ENCODE measurements at places on chromosomes 3 and 15.

GRCh38 chr3:72655723-72656122 lies 192.5 kb downstream of the SHQ1 start:
- peak; percentile 23 for DNase-seq

DNA sequence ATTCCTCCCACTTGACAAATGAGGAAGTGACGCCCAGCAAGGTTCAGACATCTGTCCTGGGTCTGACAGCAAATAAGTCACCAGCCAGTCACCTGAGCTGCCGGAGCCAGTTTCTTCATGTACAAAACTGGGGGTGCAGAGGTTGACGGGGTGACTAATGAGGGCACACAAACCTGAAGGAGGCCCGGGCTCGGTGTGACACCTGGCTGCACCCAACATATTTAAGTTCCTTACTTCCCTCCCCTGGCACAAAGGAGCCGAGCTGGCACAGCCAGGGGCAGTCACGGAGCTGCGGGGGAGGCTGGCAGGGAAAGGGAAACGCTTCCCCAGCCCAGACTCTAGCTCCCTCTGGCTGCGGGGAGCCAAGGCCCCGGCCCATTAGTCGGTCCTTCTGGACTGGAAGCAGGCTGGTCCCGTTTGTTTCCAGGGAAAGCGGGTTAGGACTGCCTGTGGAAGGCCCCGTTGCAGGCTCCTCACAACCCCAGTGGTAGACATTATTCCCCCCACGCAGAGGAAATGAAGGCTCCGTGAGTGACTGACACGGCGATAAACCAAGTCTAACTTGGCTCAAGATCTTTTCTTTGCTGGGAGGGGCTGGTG lies 2.3 kb downstream of the FBXL22 start:
- DNase-seq, result peak; percentile 51

DNA sequence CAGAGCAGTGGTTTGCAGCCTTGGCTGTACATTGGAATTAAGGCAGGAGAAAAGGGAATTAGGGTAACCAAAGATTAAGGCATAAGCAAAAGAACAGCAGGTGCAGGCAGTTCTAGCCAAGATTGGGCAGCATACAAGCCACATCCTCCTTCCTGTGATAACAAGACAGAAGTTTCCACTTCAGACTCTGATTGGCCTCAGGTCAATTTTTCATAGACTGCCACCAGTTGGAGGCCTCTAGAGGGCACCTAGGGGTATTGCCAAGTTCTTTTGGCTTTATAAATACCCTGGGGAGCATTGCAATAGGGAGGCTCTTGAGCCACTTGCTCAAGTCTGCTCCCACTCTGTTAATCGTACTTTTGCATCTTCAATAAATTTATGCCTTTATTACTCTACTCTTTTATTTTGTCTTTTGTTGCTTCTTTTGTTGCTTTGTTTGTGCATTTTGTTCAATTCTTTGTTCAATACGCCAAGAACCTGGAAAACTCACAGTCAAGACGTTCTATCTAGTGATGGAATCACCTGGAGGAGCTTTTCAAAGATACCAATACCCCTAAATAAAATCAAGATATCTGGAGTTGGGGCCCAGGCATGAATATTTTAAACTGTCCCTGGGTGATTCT lies 32.2 kb upstream of the FMN1 start:
- DNase-seq, result no peak

DNA sequence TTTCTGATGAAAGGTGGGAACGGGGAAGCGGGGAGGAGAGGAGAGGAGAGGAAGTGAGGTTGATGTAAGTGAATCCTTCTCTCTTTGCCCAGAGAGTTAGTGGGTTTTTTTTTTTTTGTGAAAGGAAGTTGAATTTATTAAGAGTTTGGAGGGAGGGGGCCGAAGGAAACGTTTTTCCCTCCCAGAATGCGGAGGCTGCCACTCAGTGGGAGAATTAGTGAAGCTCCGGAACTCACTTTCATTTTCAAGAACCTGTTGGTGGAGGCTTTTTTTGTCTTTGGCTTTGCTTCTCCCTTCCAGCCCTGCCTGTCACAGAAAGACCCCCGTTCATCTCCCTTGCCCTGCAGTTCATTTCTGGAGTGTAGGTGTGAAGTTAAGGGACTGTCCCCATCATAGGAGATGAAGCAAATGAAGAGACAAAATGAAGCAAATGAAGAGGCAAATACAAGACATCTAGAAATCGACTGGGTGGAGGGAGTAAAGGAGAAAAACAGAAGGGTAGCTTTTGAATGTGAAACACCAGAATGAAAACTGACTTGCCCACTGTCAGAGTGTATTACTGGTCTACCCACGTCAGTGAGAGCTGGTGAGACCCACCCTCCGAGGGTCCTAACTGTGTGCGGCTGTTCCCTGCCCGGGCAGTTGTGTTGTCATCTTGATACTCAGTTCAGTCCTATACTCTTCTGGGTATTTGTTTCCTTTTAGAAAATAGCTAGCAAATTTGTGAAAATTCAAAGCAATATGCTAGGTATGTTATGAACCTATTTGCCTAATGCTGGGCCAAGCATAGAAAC lies 91.5 kb downstream of the ITPR1 start:
- DNase-seq, result no peak

DNA sequence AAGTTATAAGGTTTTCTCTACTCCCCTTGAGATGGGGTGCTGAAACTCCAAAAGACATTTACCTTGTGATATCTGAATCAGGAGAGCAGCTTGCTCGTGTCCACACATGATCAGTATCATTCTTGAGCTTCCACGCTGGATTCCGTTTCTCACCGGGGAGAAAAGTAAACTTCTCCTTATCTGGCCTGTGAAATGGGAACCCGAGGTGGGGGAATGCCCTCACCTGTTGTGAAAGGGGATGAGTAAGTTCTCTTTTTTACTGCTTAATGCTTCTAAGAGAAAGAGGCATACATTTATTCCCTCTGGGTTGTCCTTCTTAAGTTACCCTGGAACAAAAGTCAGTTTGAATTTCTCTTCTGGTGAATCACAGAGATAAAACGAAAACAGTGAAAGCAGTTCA lies 440.5 kb upstream of the ADAMTS9 start:
- no peak for DNase-seq

- no peak for DNase-seq
Observed at GRCh38 chr3:9581742-9582141, 28.1 kb upstream of the LHFPL4 start.

DNA sequence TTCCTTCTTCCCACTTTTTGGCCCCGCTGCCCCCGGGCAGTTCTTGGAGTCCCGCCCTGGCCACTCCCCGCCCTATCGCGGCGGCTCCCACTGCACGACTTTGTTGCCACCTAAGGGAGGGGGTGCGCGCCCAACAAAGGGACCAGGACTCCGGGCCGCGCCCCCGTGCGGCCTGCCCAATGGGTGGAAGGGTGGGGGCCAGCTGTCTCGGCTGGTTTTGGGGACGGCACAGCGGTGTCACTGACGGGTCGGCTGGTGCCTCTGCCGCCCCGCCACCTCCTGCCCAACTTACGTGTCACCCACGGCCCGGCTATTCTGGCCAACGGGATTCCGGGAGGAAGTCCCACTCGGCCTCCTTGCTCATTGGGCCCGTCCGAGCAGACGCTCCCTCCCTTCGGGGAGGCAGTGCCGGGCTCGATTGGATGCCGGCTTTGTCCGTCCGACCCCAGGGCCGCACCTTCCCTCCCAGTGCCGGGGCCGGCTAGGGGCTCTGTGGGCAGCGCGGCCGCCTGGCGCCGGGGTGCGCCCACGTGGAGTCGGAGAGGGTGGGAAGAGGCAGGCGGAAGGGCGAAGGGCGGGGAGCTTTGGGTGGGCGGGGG lies at the start of gene GOLIM4:
Gene GOLIM4, minus strand, starts transcription at position 314 of the 599 bp plus-strand sequence. CDS start 639 bp downstream, outside the sequence.
- peak; percentile 76 for DNase-seq

DNA sequence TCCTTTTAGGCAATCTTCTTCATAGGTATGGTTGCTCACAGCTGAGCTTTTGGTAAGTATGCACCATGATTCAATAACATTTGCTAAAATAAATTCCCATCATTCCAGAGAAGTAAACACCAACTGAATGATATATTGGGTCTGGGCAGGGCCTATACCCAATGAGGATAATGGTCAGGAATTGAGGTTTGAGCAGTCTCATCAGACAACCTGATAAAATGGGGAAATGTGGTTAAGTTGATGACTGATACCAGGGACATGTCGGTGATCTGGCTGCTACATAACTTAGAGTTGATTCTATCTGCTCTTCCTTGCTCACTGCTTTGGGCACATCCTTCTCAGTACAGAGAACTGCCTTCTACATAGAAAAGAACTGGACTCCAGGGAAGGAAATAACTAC lies 92.9 kb downstream of the GPR156 start:
- DNase-seq, result no peak

DNA sequence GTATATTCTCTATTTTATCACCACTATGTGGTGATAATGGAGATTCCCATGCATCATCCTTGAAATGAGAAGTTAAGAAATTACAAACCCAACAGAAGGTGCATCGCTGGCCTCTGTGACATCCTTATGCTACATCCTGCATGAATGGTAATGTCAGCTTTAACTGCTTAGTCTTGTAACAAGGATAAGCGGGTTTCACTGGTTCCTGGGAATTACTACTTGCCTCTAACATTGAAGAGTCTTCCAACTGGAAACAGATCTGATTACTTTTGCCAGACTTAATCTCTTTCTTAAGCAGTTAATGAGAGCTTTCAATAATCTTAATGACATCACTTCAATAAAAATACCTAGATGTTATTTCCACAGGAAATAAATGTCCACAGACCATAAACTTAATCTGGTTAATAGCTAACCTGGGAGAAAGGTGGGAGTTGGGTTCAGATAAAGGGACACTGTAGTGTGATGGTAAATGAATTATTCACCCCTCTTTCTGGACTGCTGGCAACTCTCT lies 44.0 kb downstream of the FMN1 start:
- DNase-seq, result no peak

GRCh38 chr15:74209997-74210671 lies 7.5 kb upstream of the STRA6 start:
- DNase-seq, result no peak

DNA sequence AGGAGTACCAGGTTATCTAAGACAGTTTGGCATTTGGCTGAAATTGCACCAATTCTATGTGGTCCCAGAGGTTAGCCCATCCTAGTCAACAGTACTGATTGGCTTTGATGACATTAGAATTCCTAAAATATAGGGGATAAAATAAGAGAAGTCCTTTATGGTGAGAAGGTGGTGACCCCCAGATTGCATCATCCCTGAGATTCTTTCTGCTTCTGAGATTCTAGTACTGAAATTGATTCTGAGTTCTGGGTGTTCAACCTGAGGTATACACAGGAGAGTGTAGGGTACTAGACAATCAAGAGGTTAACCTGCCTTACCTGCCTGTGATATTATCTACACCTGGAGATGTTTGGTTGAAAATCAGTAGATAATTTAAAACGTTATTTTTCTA lies 140.9 kb upstream of the MRPS22 start:
- DNase-seq, result no peak

- no peak for DNase-seq
Observed at GRCh38 chr15:96505014-96505413, 174.5 kb downstream of the NR2F2 start.

DNA sequence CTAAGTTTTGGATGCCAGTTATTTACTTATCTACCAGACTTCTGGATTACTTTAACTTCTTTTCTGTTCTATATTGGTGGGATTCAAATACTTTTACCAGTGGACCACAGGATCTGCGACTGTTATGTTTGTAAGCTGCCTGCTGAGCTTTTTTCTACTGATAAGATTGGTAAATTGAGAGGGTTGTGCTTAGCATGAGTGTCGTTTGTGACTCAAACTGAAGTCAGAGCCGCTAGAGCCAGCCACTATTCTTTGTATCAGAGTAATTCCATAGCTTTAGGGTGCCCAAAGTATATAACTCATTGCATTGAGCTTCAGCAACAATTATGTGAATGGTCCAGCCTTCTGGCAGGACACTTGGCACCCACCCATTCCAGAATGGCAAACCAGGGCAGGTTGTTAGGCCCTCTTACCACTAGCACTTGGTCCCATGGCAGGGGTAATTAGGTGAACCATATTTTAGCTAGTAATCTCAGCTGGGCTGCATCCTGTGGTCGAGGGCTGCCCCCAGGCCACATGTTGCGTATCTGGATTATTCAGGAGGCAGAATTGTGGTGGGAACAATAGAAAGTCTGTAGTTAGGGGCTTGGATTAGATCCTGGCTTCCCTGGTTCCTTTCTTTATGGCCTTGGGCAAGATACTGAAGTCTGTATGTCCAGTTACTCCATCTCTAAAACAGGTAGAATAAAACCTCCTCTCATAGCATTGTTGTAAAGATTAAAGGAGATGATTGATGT lies 6.0 kb downstream of the PLCL2 start:
- DNase-seq, result no peak

DNA sequence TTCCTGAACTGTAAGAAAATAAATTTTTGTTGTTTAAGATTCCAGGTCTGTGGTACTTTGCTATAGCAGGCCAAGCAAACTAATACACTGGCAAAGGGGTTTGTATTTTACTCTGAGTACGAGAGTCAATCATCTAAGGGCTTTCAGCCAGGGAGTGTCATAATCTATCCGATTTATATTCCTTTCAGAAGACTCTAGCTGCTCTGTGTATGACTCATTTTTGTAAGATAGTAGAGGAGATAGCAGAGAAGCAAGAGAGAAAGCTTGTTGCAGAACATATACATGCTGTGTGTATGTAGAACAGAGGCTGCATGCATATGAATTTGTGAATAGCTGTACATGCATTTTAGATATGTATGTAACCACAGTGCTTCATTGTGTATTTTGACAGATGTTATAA lies 577.9 kb upstream of the EPHA6 start:
- no peak for DNase-seq

DNA sequence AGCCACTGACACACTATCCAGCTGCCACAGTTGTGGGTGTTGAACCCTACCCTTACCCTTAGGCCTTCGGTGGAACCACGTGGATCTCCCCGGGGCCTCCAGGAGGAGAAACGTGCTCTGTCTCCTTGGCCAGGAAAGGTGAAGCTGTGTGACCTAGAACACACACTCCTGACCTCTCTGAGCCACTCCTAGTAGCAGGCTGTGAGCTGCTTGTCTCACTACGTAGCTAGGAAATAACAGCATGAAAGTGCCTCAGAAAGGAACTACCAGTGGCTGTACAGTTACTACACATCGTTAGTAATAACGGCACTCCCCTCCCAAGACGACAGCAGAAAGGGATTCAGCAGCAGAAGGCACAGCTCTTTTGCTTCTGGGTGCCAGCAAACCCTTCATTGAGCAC lies 36.2 kb upstream of the SLC6A6 start:
- no peak for DNase-seq

GRCh38 chr3:108401836-108402235 lies 105.5 kb downstream of the HHLA2 start:
- no peak for DNase-seq

DNA sequence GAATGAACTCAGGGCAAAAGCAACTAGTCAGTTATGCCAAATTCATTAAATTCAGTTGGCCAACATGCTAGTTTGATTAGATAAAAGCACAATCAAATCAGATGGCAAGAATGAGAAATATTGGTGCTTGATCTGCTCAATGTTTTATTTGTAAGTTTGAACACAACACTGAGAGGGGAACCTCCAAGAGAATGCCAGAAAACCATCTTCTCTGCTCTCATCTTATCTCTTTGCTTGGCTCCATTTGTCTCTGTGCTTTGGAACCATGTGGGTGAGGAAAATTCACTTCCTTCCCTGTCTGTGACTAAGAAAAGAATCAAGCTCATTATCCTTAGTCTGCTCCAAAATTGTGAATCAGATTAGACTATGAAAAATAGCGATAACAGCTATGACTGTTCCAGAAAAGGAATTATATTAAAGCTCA lies 43.6 kb upstream of the DCBLD2 start:
- DNase-seq, result no peak

- DNase-seq, result no peak
Observed at GRCh38 chr15:43516801-43517353, 531 bp upstream of the MAP1A start.

- DNase-seq, result no peak
Observed at GRCh38 chr3:57163751-57164150, 1.4 kb downstream of the IL17RD start.
